Upper lobe of left lung (tissue), 6 donors: ENCODE measurements at places on chromosomes 6 and 20. TPM values are rescaled to one million over a fixed set of nuclear protein-coding genes. Genes with fewer than 3 reads are reported as not detected.

GRCh38 chr6:95905132-95905531 is 110.6 kb upstream of the FUT9 start:
- DNase-seq = no peak

GRCh38 chr6:138473144-138473543 is 26.1 kb downstream of the NHSL1 start:
- no peak for DNase-seq

DNA sequence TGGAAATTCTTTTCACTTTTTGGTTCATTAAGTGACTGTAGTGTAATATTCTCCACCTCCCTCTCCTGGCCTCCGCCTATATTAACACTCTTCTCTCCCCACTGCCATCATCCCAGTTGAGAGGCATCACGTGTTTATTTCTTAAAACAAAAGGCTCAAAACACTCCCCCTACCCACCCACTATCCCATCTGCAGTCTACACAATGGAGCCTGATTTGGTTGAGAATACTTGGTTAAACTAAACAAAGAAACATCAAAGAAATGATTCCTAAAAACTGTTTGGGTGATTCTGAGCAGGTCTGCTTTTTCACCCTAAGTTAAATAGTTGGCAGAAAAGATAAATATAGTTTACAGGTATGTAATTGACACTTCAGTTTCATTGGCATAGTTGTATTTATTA is 5.9 kb downstream of the TFAP2B start:
- no peak for DNase-seq

DNA sequence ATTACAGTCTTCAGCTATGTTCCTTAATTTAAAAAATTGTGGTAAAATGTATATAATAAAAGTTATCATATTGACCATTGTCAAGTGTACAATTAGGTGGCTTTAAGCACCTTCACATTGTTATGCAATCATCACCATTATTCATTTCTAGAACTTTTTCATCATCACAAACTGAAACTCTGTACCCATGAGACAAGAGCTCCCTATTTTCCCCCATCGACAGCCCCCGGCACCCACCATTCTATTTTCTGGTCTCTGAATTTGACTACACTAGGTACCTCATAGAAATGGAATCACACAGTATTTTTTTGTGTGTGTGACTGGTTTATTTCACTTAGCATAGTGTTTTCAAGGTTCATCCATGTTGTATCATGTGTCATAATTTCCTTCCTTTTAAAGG is 39.7 kb upstream of the FYN start:
- no peak for DNase-seq

DNA sequence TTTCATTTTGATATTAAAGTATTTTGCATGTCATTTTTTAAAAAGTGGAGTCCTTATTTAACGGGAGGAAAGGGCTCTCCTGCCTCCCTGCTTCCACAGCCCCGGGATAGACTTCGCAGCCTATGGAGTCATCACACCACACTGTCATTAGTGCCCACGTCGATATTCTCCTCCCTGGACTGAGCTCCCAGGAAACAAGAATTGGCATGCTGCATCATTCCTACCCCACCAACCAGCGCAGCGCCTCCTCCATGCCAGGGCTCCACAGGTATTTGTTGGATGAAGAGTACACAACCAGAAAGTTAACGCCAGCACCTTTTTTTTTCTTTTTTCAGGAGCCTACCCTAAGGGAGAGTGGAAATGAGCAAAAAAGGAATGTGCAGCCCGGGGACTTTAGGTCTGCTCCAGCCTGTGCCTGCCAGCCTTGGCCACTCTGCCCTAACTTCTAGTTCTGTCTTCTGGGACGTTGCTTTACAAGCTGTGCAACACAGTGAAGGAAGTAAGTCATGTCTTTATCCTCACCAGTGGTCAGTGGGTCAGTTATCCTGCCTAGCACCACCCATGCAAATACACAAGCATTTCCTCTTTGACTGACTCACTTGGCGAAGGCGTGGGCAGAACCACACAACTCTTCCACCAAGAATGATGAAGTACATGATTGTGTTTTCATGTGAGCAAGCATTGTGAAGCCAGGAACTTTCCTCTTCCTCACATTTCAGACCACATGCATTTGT is 180.7 kb upstream of the UST start:
- DNase-seq = peak; percentile 54

DNA sequence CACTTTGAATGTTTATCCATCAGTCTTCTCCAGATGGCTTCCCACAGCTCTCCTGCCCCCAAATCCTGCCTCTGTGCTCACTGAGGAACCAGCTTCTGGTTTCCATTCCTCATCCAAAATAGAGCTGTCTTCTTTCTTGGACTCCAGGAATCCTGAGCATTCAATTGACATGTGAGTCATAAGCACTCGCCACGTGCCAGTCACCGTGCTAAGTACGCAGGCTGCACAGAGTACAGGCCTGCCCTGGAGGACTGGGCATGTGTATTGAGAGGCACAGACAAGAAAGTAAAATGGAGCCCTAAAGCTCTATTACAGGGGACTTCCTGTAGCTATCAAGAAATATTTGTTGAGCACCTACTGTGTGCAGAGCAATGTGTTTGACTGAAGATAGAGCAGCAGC is 39.7 kb upstream of the LRFN2 start:
- DNase-seq = no peak

- no peak for DNase-seq
Measured at GRCh38 chr6:49541936-49542335, 8.5 kb upstream of the C6orf141 start.

DNA sequence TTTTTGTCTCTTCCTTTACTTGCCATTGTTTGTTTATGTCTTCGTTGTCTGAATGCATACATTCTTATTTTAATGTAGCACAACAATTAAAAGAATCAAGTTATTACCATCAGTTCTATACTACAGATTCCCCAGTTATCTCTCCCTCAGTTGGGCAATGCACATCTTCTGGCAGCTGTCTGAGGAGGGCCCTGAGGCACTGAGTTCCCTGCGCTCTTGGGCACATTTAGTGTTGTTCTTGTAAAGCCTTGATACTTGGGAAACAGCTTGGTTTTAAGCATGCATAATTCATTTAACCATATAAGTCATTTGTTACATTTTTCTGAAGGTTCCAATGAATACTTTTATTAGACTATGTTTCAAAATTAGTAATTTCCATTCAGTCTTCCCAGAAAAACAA is 117.9 kb downstream of the C6orf118 start:
- no peak for DNase-seq

DNA sequence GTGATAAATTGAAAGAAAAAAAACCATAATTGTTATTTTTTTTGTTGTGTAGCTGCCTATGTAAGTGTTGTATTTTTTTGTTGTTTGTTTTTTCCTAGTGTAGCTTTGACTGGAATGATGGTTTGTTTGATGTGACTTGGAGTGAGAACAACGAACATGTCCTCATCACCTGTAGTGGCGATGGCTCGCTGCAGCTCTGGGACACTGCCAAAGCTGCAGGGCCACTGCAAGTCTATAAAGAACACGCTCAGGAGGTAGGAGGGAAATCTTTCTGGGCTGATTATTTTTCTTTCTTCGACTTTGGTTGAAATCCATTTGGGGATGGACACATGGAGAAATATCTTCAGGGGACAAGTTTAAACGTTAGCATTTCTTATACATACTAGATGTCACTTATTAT is 3.8 kb downstream of the PEX7 start:
- DNase-seq = no peak

GRCh38 chr6:159203304-159204005 is 34.3 kb downstream of the FNDC1 start:
- no peak for DNase-seq

DNA sequence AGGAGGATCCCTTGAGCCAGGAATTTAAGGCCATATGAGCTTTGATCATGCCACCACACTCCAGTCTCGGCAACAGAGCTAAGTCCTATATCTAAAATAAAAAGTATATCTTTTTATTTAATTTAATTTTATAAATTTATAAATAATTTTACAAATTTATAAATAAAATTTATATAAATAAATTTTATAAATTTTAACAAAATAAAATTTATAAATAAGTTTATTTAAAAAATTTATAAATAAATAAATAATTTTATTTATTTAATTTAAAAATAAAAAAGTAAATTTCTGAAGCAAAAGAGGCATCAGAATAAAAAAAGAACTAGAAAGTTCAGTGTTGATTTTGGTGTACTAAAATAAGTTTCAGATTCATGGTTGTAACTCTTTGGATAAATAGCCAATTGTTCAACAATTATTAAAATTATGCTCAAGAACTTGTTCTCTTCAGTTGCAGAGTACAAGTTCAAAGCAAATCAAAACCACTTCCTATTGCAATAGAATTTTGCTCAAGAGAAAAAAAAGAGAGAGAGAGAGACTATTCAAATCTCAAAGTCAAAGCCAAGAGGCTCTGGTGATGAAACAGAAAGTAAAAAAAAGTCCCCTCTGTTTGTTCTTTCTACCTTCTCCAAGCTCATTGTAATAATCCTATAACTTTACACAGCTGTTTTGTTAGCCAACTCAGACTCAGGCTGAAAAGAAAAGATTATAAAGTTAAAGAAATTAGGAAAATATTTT is 547.5 kb upstream of the ADGRB3 start:
- DNase-seq = no peak

GRCh38 chr20:63036291-63036690 is 29.5 kb upstream of the BHLHE23 start:
- peak; percentile 63 for DNase-seq

DNA sequence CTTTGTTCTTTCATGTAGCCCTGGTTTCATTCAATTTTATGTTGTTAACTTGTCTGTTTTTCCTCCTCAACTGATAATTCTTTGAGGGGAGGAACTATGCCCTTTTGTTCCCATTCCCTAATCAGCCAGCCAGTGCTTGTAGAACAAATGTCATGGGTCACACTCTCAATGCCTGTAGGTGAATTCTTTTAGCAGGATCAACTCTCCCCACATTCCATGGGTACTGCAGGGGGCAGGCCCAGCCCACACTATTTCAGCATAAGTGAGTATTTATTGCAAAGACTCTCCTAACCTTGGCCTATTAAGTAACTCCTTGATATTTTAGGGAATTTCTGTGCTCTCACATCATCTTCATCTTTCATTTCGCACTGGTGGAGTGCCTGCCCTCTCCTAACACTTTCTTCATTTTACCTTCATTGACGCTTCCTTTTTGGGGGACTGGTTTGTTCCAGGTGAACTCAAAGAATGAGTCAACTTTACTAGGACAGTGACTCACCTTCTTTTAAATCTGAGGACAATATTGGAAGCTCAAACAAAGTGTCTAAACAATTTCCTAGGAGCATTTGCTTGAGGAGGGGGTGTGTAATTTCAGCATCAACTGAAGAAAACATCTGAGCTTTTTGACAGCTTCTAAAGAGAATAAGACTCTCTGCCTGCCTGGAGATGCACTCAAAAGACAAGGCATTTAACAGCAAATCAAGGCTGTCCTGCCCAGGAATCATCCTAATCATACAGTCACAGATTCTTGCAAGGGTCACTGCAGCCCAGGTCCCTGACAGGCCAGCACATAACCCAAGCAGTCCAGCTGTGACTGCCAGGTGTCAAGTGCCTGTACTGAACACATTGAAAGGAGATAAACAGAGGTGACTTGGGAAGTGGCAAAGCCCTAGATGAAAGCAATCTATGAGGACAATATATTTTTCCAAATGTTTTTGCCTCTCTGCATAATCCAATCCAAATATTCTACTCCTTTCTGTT is 263.9 kb upstream of the PRND start:
- no peak for DNase-seq

Gene TSHZ2
- total RNA-seq = 10.0 TPM

Gene IP6K3
- 4.7 TPM for total RNA-seq

Gene MAP7
- total RNA-seq = 24.2 TPM

Gene TMEM200A
- total RNA-seq = 3.4 TPM

Gene ZNF831
- 4.7 TPM for total RNA-seq

Gene MAFB
- 41.4 TPM for total RNA-seq

Gene RBBP8NL
- 1.1 TPM for total RNA-seq

Gene PCK1
- not detected for total RNA-seq

Gene HSPA12B
- 43.8 TPM for total RNA-seq

Gene ABHD16B
- not detected for total RNA-seq

Gene SEL1L2
- not detected for total RNA-seq
